ENCODE measurements at places on chromosomes 6 and 20. TPM values are rescaled to one million over a fixed set of nuclear protein-coding genes. Genes with fewer than 3 reads are reported as not detected.

The C6orf163 gene
- total RNA-seq = 1.0 TPM

The NMBR gene
- total RNA-seq = not detected

The SRXN1 gene
- 30.3 TPM for total RNA-seq

The CASP8AP2 gene
- 17.4 TPM for total RNA-seq

The BPIFB1 gene
- total RNA-seq = not detected

The ID1 gene
- total RNA-seq = 1,287 TPM

The HCRTR2 gene
- total RNA-seq = not detected

The CPXM1 gene
- total RNA-seq = 0.34 TPM

The APOBEC2 gene
- not detected for total RNA-seq

The MEP1A gene
- total RNA-seq = not detected

The PBOV1 gene
- total RNA-seq = not detected

The LATS1 gene
- total RNA-seq = 13.1 TPM

The MPIG6B gene
- total RNA-seq = not detected

The TFEB gene
- 5.7 TPM for total RNA-seq
